ENCODE measurements at places on chromosomes 7 and 10.

DNA sequence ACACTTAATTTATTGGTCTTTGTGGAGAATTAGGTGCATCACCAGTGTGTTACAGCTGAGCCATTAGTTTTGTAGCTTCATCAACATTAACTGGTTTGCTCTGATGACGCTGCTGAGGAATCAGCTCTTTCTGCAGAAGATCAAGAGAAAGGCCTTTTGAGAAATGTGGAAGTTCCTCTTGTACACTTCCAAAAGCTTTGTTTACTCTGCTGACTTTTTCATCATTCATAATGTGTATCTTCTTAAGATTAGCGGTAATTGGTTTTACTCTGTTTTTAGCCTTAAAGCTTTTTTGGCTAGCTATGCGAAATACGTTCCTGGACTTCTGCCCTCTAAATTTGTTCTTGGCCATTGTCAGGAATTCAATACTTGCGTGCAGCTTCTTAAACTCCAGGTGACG is 8.2 kb upstream of the PHYH start:
- no peak for DNase-seq

- peak; percentile 25 for DNase-seq
These were observed 2.8 kb downstream of the SP8 start for GRCh38 chr7:20783700-20784387.

DNA sequence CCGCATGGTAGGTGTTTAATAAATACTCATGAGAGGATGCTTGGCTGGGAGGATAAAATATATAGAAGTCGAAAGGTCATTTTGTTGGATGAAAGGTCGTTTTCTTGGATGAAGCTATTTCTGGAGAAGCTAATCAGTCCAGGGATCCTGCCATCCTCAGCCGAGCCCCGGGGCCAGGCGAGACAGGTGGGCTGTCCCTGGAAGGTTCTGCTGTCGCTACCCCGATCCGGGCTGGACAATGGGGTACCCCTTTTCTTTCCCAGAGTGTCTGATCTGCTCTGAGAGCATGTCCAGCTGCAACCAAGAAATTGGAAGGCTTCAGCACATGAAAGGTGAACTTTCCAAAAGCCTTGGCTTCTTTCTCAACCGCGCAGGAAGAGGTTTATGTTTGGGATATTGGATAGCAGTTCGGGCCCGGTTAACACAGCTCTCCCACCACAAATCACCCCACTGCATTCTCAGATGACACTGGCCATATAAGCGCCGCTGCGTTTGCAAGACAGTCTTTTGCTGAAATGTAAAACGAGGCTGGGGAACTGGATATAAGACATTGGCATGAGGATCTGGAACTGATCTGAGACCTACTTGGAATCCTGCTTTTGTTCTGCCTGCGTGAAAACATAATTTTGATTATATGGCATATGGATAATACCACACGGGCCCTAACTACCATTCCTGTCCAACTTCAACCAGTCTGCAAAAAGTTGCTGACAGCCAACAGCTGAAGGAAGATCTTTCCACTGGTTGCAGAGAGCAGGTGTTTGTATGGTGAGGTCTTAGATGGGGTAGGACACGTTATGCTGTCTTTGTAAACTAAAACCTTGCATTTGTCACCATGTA is 31.2 kb upstream of the MSRB2 start:
- DNase-seq: no peak

GRCh38 chr7:13910805-13911551 is 78.5 kb downstream of the ETV1 start:
- DNase-seq: no peak

- no peak for DNase-seq
These were observed 638.4 kb downstream of the GALNT17 start for GRCh38 chr7:71770269-71770907.

DNA sequence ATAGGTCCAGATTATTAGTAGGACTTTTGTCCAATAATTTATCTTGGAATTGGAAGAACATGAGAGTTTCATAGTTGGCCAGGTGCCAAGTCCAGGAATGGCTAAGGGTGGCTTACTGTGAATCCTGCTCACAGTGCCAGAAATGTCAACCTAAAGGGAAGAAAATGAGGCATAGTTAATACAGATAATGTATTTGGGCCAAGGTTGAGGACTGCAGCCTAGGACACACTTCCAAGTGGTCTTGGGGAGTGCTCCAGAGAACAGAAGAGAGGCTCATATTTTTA is 78.2 kb downstream of the MAPK8 start:
- DNase-seq: peak; percentile 0

- peak; percentile 10 for DNase-seq
These were observed 389.1 kb upstream of the ANKRD30A start for GRCh38 chr10:36736311-36736710.

- DNase-seq: no peak
These were observed 52.2 kb downstream of the KMT2C start for GRCh38 chr7:152383341-152384234.

- DNase-seq: no peak
These were observed 612.9 kb downstream of the SORCS1 start for GRCh38 chr10:106551501-106552062.

DNA sequence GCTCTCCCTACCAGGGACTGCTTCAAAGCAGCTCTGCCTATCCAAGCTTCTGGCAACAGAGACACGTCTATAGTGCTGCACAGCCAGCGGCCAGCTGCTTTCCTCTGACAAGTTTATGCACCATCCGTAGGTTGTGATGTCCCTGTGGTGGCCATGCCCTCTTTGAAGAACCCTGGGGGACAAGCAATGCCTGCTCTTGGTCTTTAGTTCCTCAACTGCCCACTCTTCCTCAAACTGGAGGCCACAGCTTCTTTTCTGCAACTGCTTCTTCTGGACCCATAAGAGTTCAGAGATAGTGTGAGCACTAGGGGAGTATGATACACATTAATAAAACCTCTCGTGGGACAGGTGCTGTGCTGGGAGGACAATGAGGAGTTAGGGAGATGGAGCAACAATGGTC is 164.9 kb downstream of the ELMO1 start:
- DNase-seq: no peak

Data from COR-L47 (cell line).